ENCODE measurements at places on chromosomes 1 and 21.

GRCh38 chr1:19384113-19384512 is 72.0 kb downstream of the SLC66A1 start:
- DNase-seq: no peak

- no peak for DNase-seq
Measured at GRCh38 chr1:51328926-51329325, 1.4 kb downstream of the TTC39A start.

DNA sequence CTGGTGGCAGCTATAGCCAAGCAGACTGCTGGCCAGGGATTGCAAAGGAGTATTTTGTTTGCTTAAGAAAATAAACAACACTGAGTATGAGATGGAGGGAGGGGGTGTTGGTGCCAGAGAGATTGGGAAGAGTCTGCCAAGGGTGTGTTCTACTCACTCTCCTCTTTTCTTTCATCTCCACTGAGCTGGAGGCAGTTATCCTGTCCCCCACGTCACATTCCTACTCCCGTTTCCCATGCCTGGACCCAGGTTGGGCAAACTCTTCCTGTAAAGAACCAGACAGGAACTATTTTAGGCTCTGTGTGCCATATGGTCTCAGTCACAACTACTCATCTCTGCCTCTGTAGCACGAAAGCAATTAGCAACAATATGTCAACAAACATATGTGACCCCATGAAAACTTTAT is 1.4 kb upstream of the IL24 start:
- DNase-seq: no peak

DNA sequence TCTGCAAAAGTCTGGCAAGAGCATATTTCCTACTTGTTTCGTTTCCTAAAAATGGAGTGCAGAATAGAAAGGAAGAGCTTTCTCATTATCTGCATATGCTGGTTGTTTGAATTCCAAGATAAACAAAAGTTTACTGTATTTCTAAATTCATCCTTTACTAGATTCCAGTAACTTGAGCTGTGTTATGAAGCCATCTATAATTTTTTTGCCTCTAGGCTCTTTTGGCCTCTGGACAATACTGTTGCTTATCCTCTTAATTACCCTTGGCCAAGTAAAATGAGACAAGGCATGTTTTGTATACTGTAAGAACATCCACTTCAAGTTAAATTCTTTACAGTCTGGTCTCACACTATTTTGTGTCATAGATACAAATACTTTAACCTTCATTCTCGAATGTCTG is 45.6 kb upstream of the HFM1 start:
- no peak for DNase-seq

- DNase-seq: peak; percentile 6
Measured at GRCh38 chr1:43121256-43121900, 50.7 kb downstream of the EBNA1BP2 start.

- DNase-seq: no peak
Measured at GRCh38 chr1:21503706-21504377, 5.4 kb upstream of the ALPL start.

- no peak for DNase-seq
Measured at GRCh38 chr1:116255486-116256285, 117.4 kb upstream of the ATP1A1 start.

DNA sequence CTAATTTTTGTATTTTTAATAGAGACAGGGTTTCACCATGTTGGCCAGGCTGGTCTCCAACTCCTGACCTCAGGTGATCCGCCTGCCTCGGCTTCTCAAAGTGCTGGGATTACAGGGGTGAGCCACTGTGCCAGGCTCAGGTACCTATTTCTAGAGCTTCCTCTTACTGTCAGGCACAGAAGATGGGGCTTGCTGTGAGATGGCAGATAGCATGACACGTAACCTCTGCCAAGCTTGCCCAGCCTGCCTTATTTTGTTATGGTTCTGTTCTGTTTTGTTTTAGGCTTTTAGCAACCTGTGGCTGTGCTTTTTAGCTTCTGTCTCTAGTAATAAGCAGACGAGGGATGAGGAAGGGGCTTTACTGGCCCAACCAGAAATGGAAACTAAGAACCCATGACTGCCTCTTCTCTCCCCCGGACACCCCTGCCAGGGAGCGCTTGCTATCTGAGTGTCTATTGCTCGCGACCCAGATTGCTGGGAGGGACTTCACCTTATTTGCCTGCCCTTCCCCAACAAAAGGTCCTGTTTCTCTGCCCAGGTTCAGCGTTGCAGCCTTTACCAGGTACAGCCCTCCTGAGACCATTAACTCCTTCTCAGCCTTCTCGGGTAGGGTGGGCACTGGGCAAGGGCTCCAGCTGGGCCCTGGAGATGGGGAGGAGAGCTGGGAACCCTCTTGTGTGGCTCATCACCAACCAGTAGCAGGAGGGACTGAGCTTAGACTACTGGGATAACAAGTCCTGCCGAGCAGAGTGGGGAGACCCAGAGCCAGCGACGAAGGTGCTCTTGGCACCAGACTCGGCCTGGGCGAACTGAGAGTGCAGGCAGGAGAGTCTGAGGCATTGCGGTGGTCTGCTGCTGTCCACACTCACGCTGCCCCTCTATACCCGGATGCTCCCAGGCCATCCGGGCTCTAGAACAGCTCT is 13.5 kb upstream of the LGR6 start:
- no peak for DNase-seq

DNA sequence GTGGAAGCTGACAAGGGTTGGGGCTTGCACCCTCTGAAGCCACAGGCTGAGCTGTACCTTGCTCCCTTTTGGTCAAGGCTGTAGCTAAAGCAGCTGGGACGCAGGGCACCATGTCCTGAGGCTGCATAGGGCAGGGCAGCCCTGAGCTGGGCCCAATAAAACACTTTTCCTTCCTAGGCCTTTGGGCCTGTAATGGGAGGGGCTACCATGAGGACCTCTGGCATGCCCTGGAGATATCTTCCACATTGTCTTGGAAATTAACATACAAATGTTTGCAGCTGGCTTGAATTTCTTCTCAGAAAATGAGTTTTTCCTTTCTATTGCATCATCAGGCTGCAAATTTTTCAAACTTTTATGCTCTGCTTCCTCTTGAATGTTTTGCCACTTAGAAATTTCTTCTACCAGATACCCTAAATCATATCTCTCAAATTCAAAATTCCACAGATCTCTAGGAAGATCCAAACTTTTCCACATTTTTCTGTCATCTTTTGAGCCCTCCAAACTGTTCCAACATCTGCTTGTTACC is 32.9 kb upstream of the TTLL7 start:
- no peak for DNase-seq

- no peak for DNase-seq
Measured at GRCh38 chr1:219990782-219991510, 55.4 kb downstream of the EPRS1 start.

GRCh38 chr1:202809597-202810159 is 1.1 kb upstream of the PCAT6 start:
- DNase-seq: no peak
